Effector CD4-positive, alpha-beta T cell (primary cell): ENCODE measurements at places on chromosomes 16 and 17.
A peak's percentile ranks its signal among the peaks of the same experiment; 100 is the strongest.

DNA sequence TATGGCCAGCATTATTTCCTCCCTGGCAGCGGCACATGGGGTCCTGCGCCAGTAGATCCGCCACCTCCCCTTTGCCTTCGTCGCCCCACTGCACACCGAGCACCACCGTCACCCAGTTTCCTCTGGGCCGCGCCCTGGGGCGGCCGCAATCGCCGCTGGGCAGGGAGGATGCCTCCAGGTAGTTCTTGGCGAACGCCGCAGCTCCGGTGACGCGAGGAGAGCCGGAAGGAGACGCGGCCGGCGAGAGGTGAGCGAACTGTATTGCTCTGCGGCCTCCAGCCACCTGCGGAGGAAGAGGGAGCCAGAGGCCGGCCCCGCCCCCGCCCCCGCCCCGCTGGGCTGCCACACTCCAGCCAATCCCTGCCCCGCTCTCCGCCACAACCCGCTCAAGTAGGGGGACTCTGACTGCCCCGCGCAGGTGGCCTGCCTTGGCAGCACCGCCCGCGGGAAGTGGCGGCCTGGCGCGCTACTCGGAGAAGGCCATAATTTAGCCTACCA lies 11.8 kb upstream of the SLFN13 start:
- DNase-seq = peak; percentile 36

GRCh38 chr17:65268832-65269231 lies 131.7 kb downstream of the RGS9 start:
- DNase-seq = no peak

- peak; percentile 41 for DNase-seq
Measured at GRCh38 chr16:85557083-85557970, 55.8 kb upstream of the GSE1 start.

DNA sequence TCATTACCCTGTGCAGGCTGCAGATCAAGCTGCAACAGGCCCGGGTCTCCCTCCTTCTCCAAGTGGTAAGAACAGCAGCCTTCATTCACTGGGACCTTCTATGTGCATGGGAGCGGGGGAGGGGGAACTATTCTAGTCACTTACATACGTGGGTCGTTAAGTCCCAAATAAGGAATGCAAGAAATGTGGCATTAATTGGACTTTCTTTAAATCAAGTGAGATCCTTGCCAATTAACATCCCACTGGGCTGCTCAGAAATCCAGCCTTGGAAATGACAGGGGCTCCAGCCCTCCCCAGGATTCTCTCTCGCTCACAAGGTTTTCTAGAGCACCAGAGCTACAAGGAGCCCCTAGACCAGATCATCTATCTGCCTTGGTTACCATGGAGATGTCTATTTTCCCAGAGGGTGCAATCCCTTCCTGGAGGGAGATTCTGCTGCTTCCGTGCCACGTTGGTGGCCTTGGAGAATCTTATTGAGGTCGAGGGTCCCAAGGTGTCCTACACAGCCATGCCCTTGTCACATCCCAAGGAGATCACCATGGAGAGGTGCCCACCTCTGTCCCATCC lies 5.2 kb upstream of the EIF1 start:
- DNase-seq = no peak

- peak; percentile 58 for DNase-seq
Measured at GRCh38 chr17:79391376-79392233, 219.2 kb downstream of the RBFOX3 start.

GRCh38 chr17:56125830-56126819 lies 27.1 kb upstream of the ANKFN1 start:
- DNase-seq = no peak

- no peak for DNase-seq
Measured at GRCh38 chr17:69457603-69458002, 43.1 kb downstream of the MAP2K6 start.

DNA sequence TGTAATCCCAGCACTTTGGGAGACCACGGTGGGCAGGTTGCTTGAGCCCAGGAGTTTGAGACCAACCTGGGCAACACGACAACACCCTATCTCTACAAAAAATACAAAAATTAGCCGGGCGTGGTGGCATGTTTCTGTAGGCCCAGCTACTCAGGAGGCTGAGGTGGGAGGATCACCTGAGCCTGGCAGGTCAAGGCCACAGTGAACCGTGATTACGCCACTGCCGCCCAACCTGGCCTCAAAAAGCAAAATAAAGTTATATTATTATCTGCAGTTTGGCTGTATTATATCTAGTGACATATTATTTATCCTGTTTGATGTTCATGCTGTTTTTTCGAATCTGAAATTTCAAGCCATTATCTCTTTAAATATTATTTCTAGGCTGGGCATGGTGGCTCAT lies 26.5 kb downstream of the ST3GAL2 start:
- no peak for DNase-seq

DNA sequence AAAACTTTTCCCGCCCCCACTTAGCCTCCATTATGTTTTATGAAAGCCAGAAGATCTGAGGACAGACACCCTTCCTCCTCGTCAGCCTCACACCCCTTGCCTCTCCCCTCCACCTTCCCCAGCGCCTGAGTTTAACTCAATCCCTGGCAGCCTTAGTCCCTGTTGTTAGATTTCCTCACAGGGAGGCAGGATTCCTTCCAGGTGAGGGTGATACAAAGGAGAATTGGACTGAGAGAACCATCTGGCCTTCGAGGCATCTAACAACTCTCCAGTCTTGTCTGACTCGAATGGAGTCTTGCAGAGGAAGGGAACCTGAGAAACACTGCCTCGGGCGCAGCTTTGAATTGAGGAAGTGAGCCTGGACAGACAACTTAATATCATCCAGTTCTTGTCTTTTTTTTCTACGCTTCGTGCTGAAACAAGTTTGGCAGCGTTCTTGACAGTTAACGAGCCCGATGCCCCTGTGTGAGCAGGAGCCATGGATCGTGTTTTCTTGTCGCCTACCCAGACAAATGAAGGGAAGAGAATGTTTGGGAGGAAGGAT lies 1.3 kb upstream of the ZNF768 start:
- DNase-seq = no peak

DNA sequence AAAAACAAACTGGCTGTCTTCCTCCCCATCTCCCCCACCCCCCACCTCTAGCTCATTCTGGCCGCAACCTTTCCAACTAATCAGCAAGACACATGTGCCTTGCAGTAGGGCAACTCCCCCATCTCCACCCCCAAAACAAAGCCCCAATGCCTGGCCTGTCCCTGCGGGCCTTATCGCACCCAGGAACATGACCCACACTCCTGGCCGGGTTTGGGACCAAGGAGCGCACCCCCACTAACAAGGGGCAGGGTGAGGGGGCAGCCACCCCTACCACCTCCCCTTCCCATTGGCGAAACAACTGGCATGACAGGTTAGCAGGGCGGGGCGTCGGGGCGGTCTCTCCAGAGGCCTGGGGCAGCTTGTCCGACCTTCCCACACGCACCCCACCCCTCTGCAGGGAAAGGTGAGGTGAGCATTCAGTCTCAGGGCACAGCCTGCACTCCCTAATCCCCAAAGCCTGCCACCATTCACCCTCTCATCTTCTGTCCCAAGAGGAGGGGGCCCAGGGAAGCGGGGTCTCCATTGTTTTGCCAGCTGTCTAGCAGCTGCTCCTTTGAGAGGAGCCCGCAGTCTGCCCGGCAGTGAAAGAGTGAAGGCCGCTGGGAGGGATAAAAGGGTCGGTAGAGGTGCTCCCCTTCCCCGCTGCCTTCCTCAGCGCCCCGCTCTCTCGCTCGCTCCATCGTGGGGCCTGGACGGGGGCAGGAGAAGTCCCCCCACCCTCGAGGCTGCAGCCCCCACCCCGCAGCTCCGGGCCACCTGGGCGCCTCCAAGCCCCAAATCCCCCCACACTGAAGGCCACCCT lies 765 bp downstream of the MYO18A start:
- DNase-seq = no peak

DNA sequence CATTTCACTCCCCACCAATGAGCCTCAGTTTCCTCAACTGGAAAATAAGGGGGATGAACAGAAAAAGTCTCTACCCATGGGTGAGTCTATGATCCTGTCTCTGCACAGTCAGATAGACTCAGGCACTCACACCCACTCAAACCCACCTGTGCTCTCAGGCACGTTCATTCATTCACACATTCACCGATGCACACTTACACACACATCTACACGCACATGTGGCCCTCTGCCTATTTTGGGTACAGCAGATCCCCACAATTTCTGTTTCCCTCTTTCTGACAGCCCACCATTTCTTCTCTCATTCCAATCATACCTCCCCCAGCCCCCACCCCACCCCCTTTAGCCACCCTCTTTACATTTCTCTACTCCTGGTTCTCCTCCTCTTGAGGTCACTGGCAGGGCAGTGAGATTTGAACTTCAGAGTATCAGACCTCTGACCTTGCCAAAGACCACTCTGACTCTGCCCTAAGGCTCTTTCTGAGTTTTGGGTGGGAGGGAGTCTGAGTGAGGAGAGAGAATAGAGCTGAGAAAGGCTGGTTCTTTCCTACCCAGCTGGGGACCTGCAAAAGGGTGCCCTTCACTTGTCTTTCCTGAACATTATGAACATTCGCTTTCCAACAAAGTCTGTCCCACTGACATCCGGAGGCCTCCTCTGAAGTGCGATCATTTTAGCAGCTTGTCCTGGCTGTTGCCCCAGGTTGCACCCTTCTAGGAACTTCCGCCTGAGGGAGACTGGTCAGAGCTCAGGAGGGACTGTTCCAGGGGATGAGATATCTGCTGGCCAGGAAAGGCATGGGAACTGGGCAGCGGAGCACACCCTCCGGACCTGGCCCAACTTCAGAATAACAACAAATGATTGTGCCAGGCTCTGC lies 10.1 kb upstream of the COL1A1 start:
- no peak for DNase-seq
